T47D (cell line): ENCODE measurements at places on chromosomes 12 and 14.

DNA sequence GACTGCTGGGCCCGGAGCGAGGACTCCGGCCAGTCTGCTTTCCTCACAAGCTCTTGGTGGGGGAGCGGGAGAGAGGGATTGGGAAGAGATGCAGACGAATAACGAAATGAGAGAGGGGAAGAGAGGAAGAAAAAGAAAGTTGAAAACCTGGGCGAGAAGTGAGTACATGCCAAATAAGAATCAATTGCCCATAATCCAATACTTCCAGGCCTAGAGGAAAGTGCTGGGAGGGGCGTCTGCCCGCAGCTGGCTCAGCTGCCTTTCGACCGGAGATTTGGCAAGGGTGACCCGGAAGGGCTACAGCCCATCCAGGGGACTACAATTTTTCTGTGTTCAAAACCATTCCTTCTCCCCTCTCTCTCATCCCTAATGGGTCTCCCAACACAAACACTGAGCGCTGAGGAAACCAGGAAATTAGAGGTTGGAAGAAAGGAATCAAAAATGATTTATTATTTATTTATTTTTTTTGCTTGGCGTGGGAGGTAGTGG is 4.9 kb downstream of the NKX2-1 start:
- no peak for DNase-seq

DNA sequence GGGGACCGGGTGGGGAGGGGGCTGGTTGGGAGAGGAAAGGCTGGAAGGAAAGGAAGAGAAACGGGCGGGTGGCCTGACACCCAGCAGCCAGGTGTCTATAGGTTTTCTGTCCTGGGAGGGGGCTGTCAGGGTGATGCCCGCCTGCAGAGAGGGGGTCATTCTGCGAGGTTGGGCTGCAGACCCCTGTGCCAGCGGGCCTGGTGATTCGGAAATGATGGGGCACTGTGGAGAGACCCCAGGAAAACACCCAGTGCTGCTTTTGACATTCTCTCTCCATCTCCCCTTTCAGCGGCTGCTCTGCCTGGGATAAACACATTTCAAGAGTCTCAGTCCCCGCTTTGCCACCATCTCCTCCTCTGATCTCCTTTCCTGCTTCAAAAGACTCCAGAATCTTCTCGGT is 168.5 kb upstream of the RTL1 start:
- no peak for DNase-seq

GRCh38 chr14:89537911-89538310 is 120.9 kb upstream of the FOXN3 start:
- no peak for DNase-seq

GRCh38 chr12:120064054-120064940 is 52.3 kb downstream of the RAB35 start:
- DNase-seq: no peak

DNA sequence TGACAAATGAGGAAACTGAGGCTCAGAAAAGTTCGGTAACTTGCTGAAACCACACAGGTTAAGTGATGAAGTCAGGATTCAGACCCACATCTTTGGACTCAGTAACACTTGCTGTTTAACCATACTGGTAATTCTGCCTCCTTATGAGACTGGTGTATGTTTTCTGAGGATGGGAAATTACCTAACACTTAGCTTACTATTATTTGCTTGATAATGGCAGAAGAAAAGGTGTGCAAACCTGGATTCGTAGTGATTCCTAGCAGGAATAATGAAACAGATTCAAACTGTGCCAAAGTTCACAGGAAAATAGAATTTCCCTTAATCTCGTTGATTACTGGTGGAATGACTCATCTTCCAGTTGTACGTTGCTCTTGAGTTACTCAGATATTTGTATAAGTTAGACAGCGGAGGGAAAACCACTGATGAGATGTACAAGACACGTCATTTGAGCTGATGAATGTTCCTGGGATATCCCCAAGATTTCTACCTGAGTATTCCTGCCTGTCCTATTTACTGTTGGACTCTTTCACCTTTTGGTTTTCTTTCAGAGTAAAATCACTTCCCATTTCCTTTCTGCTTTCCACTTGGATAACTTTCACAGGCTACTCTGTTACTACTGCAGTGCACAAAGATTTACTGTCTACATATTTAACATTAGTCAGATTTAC is 37.5 kb downstream of the PRORP start:
- no peak for DNase-seq

DNA sequence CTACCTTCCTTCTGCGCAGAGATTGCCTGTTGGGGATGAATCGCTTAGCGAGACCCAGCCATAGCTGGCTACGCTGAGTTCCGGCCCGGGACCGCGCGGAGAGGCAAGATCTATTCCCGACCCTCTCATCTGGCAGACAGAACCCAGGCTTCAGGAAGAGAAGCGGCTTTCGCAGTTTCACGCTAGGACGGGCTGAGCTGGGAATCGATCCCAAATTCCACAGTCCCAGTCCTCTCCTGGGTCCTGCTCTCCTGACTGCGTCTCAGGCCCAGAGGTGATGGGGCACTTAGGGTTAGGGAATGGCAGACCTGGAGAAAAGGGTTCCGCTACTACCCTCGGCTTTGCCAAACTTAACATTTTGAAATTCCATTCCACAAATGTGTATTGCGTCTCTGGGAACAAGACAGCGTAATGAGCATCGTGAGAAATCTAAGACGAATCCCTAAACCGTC is 2.8 kb downstream of the PTPN21 start:
- no peak for DNase-seq

DNA sequence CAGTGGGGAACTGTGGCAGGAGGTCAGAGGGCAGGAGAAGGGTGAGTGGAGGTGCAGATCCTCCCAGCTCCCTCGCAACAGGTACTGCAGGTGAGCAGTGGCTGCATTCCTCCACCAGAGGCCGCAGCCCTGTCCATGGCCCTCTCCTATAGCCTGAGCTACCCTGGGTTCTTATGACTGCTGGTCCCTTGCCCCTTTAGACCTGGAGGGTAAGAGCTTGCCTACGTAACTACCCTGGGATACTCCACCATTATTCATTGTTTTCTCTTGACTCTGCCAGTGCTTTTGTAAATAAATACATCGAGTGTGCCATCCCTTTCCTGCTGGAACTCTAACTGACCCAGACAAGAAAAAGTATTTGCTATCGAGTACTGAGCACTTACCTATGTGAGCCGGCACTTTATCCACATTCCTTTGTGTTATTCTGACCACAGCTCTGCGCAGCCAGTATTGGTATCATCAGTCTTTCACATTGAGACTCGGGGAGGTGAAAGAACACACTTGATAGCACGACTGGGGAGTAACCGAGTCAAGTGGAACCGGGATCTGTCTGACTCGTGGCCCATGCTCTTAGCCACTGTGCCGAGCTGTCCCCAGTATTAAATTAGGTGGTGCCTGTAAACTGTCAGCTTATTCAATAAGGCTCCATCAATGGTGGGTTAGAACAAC is 38.5 kb downstream of the LTBP2 start:
- DNase-seq: peak; percentile 55

DNA sequence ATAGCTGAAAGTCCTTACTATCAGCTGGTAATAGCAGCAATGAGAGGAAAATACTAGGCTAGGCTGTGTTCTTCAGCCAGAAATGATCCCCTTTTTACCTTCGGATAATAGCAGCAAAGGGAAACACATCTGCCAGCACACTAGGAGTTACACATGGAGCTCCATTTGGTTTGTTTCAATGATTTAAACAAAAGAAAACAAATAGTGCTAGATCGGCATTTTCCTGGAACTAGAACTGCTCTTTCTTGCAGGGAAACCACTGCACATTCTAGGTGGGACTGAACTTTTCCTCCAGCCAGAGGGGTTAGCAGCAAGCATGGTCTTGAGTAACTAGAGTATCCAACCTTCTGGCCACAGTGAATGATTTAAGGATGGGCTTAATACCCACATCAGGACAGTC is 117.6 kb downstream of the PDE6H start:
- DNase-seq: no peak

DNA sequence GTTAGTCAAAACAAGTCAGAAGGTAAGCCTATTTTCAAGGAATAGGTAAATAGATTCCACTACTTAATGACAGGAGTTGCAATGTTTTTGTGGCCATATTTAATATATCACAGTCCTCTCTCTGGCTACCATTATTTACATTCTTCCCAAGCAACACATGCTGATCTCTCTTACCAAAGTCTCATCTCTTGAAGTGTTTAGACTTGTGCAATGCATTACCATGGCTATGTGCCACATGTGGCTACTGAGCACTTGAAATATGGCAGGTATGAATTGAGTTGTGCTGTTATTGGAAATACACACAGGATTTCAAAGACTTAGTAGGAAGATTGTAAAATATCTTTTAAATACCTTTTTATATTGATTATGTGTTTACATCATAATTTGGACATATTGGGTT is 262.4 kb upstream of the PDE3A start:
- DNase-seq: no peak

DNA sequence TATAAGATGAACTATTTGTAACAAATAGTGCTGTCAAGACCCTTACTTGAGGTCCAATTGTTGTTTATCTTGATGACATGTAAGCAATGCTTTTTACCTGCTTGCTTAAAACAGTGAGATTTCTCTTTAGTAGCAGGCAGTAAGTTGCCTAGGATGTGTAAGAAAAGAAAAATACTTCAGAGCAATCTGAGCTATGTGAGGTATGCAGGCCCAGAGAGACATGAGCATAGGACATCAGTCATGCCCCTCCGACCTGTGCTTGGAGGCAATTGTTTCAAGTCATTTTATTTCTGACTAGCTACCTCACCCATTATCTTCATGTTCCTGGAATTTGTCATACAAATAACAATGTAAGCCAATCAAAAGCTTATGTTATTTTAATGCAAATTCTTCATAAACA is 930.6 kb upstream of the FBXO33 start:
- DNase-seq: no peak

DNA sequence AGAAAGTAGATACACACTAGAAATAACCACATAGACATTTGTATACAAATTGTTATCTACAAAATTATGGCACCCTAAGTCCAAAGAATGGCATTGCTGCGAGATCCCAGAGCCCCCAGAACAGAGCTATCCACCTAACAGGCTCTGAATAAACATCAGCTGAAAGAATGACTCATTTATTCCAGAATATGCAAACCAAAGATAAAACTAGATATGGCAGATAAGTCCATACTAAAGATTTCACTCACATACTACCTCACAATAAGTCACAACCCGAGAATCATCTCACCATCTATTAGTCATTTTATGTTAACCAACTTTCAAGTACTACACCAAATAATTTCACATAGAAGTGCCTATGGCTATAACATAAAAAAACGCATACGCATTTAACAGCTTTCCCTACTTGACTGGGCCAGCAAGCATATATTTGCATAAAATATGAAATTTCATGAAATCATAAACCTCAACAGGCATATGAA is 5.6 kb downstream of the CNIH1 start:
- no peak for DNase-seq

DNA sequence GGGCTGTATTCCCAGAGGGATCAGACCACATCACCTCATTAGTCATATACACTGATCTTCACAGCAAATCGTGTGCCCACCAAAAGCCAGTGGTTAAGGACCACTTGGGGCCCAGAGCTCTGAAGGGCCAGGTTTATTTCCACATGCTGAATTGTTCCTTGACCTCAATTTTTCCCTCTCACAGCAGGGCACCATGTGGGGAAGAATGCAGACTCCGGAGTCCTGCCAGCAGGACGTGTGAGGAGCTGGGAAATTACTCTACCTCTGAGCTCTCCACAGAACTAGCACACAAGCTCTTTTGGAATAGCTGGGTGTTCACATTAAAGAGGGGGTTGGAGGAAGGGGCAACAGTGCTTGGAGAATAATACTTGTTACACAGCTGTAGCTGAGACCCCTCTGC is 57.6 kb upstream of the SEL1L start:
- no peak for DNase-seq

- no peak for DNase-seq
These were observed 220.5 kb downstream of the SEC23A start for GRCh38 chr14:38882533-38882932.

- no peak for DNase-seq
These were observed 132.2 kb upstream of the HIF1A start for GRCh38 chr14:61563162-61563511.

DNA sequence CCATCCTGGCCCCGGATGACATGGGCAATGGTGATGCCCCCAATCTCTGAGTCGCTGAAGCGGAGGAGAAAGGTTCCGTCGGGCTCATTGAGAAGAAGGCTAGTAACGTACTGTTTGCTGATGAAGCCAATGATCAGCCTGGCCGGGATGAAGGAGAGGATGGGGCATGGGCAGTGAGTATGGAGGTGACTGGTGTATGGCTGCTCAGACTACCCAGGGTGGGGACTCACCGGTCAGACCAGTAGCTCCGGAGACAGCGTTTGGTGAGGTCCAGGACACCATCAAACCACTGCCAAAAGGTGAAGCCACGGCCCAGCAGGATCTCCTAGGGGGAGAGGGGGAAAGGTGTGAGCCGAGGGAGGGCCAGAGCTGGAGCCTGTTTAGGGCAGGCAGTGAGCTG is 10.9 kb downstream of the NAB2 start:
- no peak for DNase-seq

GRCh38 chr14:81324011-81324410 is 76.1 kb downstream of the STON2 start:
- peak; percentile 63 for DNase-seq

DNA sequence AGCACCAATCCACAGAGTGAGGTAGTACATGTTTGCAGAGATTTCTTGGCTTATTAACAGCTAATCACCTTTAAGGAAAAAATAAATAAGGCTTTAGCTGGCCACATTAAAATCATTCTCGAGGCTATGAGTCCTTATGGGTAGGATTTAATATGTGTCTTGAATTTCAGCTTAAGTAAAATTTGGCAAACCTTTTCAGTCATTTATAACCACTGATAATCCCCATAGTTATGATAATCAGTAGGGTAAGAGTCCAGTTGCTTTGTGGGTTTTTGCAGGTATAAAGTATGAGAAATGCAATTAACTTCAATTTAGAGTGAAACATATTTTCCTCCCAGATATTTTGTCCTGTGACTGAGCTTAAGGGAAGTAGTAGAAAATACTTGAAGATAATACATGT is 1458.9 kb upstream of the FLRT2 start:
- DNase-seq: no peak

GRCh38 chr14:50403419-50403818 is 6.7 kb upstream of the CDKL1 start:
- no peak for DNase-seq

GRCh38 chr12:12749433-12749832 is 32.3 kb downstream of the CDKN1B start:
- no peak for DNase-seq

DNA sequence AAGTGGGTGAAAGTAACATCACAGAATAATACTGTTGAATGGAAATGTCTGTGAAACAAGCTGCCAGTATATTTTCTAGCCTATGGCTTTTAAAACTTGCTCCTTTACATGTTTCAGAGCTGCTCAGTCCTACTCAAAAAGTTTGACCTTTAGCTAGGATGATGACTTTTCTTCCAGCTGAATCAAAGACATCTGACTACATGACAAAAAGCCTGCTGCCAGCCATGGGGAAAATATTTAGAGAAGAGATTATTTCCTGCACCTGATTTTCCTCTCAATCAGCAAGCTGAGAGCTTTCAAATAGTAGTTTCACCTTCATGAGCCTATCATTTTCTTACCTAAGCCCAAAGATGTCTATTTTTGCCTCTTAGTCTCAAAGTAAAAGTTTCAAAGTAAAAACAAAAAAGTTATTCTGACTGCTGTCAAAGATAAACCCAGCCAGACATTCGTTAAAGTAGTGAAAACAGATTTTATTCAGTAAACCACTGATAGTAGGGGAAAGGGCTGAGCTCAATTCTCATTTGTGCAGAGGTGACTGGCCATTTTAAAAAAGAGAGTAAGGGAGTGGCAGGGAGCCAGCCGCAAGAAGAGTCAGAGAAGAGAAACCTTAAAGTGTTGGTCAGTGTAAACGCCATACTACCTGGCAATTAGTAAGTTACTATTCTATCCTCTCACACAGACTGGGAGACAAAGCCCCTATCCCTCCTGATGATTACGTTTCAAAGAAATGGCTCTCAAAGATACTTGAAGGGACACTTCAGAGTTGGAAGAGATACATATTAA is 2.2 kb downstream of the ATP6V1D start:
- no peak for DNase-seq
